ENCODE measurements at places on chromosomes 7 and 10. TPM values are rescaled to one million over a fixed set of nuclear protein-coding genes. Genes with fewer than 3 reads are reported as not detected.

TRIM56 gene
- total RNA-seq = 8.6 TPM

NKX2-3 gene
- not detected for total RNA-seq

LBX1 gene
- total RNA-seq = not detected

GRM8 gene
- total RNA-seq = not detected

PAPSS2 gene
- 21.9 TPM for total RNA-seq

EPO gene
- total RNA-seq = not detected

CYP26A1 gene
- total RNA-seq = 3.9 TPM

HKDC1 gene
- total RNA-seq = 12.9 TPM

STOX1 gene
- total RNA-seq = 1.1 TPM

FAM149B1 gene
- total RNA-seq = 7.4 TPM

EGFR gene
- total RNA-seq = 108 TPM
